ENCODE measurements at places on chromosomes 2 and 18. TPM values are rescaled to one million over a fixed set of nuclear protein-coding genes. Genes with fewer than 3 reads are reported as not detected.

GRCh38 chr2:45984896-45985473, 312.2 kb upstream of the EPAS1 start:
- H3K4me1 ChIP-seq = peaks cover 7% of the 10 kb centered on the region
- H3K27me3 ChIP-seq = no peaks in the 10 kb centered on the region
- no peak overlapping the region for H3K27ac ChIP-seq
- no peak overlapping the region for H3K4me3 ChIP-seq

DNA sequence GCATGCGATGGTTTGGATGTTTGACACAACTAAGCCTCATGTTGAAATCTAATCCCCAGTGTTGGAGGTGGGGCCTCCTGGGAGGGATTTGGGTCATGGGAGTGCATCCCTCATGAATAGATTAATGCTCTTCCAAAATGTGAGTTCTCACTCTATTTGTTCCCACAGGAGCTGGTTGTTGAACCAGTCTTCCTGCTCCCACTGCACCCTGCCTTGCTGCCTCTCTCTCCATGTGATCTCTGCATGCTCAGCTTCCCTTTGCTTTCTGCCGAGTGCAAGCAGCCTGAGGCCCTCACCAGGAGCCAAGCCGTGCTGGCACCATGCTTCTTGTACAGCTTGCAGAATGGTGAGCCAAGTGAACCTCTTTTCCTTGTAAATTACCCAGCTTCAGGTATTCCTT, 206.8 kb downstream of the VAPA start:
- no peaks in the 10 kb centered on the region for H3K4me1 ChIP-seq
- no peak for DNase-seq
- H3K36me3 ChIP-seq = peaks cover 5% of the 10 kb centered on the region
- no peak overlapping the region for H3K4me3 ChIP-seq
- H3K27me3 ChIP-seq = peaks cover 15% of the 10 kb centered on the region
- no peak overlapping the region for H3K27ac ChIP-seq

GRCh38 chr18:60861575-60861974, 471.7 kb upstream of the CDH20 start:
- H3K27me3 ChIP-seq = no peaks in the 10 kb centered on the region
- no peak overlapping the region for H3K4me3 ChIP-seq
- no peak overlapping the region for H3K27ac ChIP-seq
- no peak for DNase-seq

DNA sequence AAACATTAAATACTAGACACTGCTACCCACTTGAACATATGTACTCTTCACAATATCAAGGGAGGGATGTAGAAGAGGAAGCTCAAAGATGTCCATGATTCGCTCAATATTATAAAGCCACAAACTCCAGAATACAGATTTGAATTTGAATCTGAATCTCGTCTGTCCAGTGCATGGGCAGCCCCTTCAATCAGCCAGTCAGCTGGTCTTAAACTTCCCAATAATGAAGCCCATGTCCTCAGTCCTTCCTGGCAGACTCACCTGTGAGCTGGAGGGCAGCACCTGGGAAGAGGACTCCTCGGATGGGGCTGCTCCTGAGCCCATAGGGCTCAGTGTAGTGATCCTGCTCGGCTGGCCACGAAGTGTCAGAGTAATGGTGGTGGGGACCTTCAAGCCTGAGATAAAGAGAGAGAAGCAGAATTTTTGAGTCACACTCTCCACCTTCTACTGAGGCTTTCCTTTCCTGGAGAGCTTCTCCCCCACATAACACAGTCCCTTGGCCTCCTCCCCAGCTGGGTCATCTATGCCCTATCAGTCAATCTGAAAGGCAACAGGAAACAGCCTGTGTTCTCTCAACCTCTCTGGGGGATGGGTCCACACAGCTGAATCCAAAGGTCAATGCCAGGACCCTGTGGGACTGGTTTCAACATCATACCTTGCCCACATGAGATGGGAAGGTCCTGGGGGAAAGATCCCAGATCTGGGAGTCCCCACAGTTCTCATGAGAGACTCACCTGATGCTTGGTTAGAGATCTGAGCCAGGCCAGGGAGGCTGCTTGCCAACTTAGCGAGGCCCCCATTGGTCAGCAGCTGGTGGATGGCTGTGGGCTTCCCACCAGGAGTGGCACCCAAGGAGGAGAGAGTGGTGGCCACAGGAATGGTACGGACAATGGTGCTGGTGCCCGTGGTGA, 36.5 kb downstream of the KANSL3 start:
- H3K36me3 ChIP-seq = peaks cover 27% of the 10 kb centered on the region
- DNase-seq = no peak
- H3K4me1 ChIP-seq = peaks cover 8% of the 10 kb centered on the region
- no peak overlapping the region for H3K4me3 ChIP-seq
- no peaks in the 10 kb centered on the region for H3K27me3 ChIP-seq
- no peak overlapping the region for H3K27ac ChIP-seq

DNA sequence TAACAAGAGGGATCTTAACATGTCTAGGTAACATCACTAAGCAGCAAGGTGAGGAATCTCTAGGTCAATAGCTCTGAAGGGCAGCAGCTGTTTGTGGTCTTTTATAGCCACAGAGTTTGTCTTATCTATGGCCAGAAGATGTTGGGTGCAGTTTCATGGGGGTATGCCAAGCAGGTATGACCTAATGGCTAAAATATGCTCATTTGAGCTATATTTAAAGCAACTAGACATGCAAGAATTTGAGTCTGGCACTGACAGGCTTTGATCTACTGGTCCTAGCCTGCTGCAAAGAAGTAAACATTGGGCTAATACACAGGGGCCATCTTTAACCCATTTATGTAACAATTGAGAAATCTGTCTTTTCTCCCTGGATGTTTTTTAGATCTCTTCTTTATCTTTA, 13.9 kb upstream of the UGP2 start:
- H3K4me1 ChIP-seq = peaks cover 11% of the 10 kb centered on the region
- H3K27me3 ChIP-seq = no peaks in the 10 kb centered on the region
- DNase-seq = no peak
- no peak overlapping the region for H3K27ac ChIP-seq
- H3K36me3 ChIP-seq = no peaks in the 10 kb centered on the region
- H3K4me3 ChIP-seq = no peak overlapping the region

GRCh38 chr18:46319783-46320182, 215.6 kb downstream of the HAUS1 start:
- peaks cover 46% of the 10 kb centered on the region for H3K4me1 ChIP-seq
- no peak overlapping the region for H3K4me3 ChIP-seq
- DNase-seq = no peak
- no peak overlapping the region for H3K27ac ChIP-seq
- peaks cover 22% of the 10 kb centered on the region for H3K36me3 ChIP-seq
- no peaks in the 10 kb centered on the region for H3K27me3 ChIP-seq

DNA sequence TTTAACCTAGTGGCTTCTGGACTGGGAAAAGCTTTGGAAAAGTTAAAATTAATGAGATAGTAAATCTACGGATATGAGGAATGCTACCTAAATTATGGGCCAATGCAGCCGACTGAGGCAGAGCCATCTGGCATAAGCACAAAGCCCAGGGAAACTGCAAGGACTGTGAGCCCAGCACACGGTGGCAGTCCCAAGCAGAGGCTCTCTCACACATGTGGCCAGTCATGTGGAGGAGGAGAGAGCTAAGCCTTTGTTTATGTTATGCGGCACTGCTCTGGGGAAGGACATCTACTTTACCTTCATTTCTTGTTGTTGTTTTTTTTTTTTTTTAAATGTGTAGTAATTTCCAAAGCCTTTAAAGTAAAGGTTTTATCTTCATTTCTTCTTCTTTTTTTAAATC, 267.0 kb downstream of the STK39 start:
- no peak overlapping the region for H3K4me3 ChIP-seq
- peaks cover 8% of the 10 kb centered on the region for H3K36me3 ChIP-seq
- no peaks in the 10 kb centered on the region for H3K27me3 ChIP-seq
- H3K27ac ChIP-seq = no peak overlapping the region

DNA sequence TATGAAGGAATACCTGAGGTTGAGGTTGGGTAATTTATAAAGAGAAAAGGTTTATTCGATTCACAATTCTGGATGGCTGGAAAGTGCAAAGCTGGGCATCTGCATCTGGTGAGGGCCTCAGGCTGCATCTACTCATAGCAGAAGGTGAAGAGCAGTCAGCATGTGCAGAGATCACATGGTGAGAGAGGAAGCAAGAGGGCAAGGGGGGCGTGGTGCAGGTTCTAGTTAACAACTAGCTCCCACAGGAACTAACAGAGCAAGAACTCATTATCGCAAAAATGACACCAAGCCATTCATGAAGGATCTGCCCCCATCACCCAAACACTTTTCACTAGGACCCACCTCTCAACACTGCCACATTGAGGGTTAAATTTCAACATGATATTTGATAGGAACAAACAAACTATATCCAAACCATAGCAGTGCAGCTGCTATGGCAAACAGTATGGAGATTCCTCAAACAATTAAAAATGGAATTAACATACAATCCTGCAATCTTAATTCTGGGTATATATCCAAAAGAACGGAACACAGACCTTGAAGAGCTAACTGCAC, 72.8 kb upstream of the LDLRAD4 start:
- no peaks in the 10 kb centered on the region for H3K36me3 ChIP-seq
- no peaks in the 10 kb centered on the region for H3K4me1 ChIP-seq
- H3K4me3 ChIP-seq = no peak overlapping the region
- peaks cover 22% of the 10 kb centered on the region for H3K27me3 ChIP-seq
- H3K27ac ChIP-seq = no peak overlapping the region

DNA sequence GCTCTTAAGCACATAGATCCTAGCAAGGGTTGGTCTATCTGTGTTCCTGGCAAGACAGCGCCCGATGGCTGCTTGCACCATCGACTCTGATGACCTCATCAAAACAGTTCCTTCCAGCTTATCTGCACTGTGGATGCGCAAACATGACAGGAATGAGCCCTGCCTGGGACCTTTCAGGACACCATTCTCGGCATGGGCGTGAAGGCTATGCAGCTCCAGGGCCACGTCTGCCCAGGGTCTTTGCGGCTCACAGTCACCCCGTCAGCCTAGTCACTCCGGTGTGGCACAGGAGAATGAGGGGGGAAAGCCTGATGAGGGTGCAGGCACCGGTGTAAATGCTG, 147.8 kb upstream of the TWIST2 start:
- H3K4me3 ChIP-seq = no peak overlapping the region
- peaks cover 45% of the 10 kb centered on the region for H3K27me3 ChIP-seq
- no peak for DNase-seq
- no peaks in the 10 kb centered on the region for H3K4me1 ChIP-seq

DNA sequence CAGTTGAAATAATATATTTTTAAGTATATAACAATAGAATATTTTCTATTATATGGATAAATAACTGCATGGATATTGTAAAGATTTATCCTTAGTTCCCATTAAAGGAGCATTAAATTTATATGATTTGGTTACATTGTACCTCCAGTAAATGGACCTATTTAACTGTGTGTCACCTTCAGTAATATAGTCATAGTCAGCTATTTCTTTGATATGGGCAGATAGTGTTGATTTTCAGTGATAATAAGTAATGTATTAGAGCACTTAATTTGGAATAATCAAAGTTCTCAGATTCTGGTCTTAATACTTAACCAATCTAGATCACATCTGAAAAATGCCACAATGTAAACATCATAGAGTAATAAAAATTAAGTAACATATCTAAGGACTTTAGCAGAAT, 1527.3 kb upstream of the NXPH2 start:
- H3K27me3 ChIP-seq = no peaks in the 10 kb centered on the region
- DNase-seq = no peak
- H3K36me3 ChIP-seq = no peaks in the 10 kb centered on the region
- no peak overlapping the region for H3K4me3 ChIP-seq
- H3K4me1 ChIP-seq = no peaks in the 10 kb centered on the region

- H3K4me3 ChIP-seq = no peak overlapping the region
- H3K4me1 ChIP-seq = no peaks in the 10 kb centered on the region
- no peaks in the 10 kb centered on the region for H3K27me3 ChIP-seq
- no peak for DNase-seq
- H3K36me3 ChIP-seq = no peaks in the 10 kb centered on the region
- no peak overlapping the region for H3K27ac ChIP-seq
These were observed 96.0 kb upstream of the NFATC1 start for GRCh38 chr18:79299711-79300110.

DNA sequence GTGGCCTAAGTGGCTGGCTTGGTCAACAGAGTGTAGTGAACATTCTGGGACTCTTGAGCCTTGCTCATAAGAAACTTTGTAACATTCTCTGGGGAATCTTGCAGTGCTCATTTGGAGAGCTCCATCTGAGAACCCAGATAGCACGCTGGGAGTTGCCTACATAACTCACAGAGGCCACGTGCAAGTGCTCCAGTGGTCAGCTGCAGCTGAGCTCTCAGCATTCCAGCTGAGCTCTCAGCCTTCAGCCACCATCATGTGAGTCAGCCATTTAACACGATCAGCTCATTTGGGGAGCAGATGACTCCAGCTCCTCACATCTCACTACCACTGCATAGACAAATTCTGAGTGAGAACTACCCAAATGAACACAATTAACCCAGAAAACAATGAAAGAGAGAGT, 25.5 kb upstream of the CTNNA2 start:
- DNase-seq = no peak
- H3K4me3 ChIP-seq = no peak overlapping the region
- H3K36me3 ChIP-seq = no peaks in the 10 kb centered on the region
- H3K4me1 ChIP-seq = no peaks in the 10 kb centered on the region

GRCh38 chr2:229380101-229380625, 109.1 kb upstream of the PID1 start:
- H3K4me3 ChIP-seq = no peak overlapping the region
- DNase-seq = no peak
- H3K36me3 ChIP-seq = no peaks in the 10 kb centered on the region
- no peaks in the 10 kb centered on the region for H3K4me1 ChIP-seq

- DNase-seq = no peak
- H3K27me3 ChIP-seq = no peaks in the 10 kb centered on the region
- peaks cover 6% of the 10 kb centered on the region for H3K4me1 ChIP-seq
- H3K27ac ChIP-seq = no peak overlapping the region
These were observed 33.0 kb downstream of the ERBB4 start for GRCh38 chr2:212505586-212505985.

- H3K4me1 ChIP-seq = peaks cover 14% of the 10 kb centered on the region
- no peaks in the 10 kb centered on the region for H3K36me3 ChIP-seq
- H3K27ac ChIP-seq = no peak overlapping the region
- no peak overlapping the region for H3K4me3 ChIP-seq
- no peak for DNase-seq
- peaks cover 29% of the 10 kb centered on the region for H3K27me3 ChIP-seq
These were observed 6.2 kb downstream of the KCNIP3 start for GRCh38 chr2:95303191-95303919.

DNA sequence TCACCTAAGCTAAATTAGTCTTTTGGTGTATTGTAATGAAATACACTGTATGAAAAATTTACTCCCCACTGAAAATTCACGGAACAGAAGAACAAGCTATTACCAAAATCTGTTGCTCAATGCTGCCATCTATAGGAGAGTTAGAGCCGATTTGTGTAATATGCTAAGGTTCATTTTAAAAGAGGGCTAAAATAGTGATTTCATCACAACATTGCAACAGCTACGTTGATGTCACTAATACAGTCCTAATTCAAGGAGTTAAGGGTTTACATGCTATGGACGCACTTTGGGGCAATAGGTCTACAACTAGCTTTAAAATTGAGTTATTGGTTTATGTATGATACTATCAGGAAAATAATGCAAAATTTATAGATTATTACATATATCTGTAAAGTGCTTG, 3.0 kb upstream of the IRS1 start:
- peak overlapping the region; percentile 28 for H3K27ac ChIP-seq
- H3K4me1 ChIP-seq = peaks cover 30% of the 10 kb centered on the region
- no peaks in the 10 kb centered on the region for H3K27me3 ChIP-seq
- no peak overlapping the region for H3K4me3 ChIP-seq
- H3K36me3 ChIP-seq = peaks cover 41% of the 10 kb centered on the region
- DNase-seq = peak; percentile 33

The SLC9A4 gene
- 0.12 TPM for total RNA-seq

The UCN gene
- 4.6 TPM for total RNA-seq

The ALPP gene
- not detected for total RNA-seq

The CNOT11 gene
- 67.7 TPM for total RNA-seq
